Stimulated activated CD8-positive, alpha-beta memory T cell treated with anti-CD3 and anti-CD28 coated beads, Interleukin-4, amount 100 ng/mL, for 4 hours (primary cell): ENCODE measurements at places on chromosomes 1 and 21.

GRCh38 chr21:33035147-33035546 lies 9.4 kb downstream of the OLIG2 start:
- DNase-seq: no peak

DNA sequence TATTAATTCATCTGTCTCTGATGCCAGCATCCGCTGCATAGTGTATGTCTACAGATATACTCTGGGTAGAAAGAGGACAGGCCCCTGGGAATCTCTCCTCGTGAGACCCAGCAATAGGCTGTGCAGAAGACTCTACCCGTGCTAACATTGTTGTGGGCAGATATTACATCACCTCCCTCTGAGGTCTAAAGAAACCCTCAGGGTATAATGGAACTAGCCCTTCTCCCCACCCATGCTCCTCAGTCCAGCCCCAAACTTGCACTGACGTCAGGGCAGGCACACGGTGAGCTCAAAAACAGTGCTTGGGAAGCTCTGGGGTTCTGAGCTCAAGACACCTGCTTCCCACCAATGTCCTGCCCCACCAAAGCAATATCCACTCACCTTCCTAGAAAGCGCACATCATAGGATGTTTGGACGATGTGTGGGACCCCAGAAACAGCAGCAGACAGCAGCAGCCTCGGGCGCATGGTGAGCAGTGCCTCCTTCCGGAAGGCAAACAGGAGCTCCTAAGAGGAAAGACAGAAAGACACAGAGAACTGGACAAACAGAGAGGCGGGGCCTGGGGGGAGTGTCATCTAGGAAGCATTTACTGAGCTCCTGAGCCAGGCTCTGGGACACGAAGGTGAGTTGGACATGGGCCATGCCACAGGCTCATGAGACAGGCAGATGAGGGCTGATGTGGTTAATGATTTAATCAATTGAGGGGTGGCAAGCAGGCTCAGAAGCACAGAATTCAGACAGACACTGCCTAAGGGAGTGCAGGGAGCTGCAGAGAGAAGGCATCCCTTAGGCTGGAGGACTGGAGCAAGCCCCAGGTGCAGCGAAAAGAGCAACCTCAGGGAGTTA lies 4.8 kb downstream of the OVGP1 start:
- DNase-seq: no peak

DNA sequence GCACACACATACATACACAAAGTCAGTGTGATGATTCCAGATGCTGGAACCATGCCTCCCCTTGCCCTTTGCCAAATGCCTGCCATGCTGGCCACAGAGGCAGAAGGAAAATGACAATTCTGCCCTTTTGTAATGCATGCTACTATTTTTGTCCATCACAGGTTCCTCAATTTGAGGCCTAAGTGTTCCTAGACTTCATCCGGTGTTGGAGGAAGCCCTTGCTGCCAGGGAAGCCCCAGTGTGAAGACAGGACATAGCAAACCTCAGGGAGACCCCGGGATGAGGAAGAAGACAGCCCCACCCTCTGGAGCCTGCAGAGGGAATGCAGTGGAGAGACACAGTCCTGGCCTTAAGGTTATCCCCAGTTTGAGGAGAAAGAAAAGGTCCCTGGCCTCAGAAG lies 14.4 kb downstream of the PRR9 start:
- no peak for DNase-seq

DNA sequence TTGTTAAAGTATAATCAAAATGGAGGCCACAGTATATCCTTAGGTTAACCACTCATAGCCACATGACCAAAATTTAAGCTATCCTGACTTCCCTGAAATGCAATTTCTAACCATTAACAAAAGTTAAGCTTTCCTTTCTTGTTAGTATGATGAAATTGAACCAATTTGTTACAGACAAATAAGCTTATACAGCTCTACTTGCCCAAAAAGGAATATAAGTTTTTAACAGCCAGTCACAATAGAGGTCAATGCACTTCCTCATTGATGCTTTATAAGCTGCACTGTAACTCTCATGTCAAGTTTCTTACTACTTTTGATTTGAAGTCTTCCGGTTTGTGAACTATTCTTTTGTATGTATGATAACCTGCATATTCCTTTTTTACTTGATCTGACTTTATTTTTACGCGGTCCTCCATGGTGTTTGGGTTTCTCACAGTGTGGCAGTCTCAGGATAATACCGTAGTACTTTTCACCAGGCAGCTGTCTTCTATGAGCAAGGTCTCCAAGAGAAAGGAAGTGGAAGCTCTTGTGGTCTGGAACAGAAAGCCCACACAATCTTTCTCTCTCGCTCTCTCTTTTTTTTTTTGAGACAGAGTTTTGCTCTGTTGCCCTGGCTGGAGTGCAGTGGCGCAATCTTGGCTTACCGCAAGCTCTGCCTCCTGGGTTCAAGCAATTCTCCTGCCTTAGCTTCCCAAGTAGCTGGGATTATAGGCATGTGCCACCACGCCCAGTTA lies 331.6 kb downstream of the SRGAP2C start:
- no peak for DNase-seq

DNA sequence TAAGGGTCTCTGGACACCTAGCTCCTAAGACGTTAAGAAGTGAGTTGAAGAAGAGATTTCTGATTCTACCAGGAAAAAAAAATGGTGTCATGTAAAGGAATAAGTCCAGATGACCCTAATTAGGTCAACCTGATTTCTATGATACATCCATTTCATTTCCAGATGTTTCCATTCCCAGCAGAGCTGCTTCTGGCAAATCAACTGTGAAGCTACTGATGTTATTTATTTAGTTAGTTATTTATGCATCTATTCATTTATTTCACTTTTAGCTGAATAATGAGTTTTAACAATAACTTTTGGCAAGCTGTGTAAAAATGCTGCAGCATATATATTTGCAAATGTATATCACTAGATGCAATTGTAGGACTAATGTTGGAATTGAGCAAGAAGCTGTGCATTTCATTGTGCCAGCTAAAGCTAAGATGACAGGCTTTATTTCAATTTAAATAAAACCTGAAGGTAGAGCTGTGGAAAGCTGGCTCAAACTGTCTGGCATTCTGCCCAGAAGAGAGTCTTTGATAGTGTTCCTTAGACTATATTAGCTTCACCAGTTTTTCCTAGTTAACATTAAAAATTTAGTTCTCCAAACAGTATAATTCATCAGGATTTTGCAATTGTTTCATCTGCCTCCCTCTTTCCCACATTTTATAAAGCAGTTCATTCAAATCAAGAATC lies 1164.4 kb upstream of the ADGRL4 start:
- DNase-seq: no peak

DNA sequence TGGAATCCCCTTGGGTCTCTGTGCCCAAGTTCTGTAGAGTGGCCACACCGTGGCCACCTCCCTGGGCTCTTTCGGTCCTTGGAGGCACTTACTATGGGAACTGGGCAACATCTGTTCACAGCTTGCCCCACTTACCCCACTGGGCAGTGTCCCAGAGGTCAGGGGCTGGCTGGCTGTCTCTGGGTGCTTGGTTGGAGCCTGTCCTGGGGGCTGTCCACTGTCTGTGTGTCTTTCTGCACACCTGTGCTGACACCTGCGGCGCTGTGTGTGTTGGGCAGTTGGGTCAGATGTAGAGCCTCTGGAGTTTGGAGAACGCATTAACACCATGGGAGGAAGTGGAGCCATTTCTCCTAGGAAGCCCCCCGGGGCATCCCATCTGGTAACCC lies 1.3 kb upstream of the TMEM54 start:
- no peak for DNase-seq

GRCh38 chr1:53093778-53094532 lies 31.9 kb downstream of the PODN start:
- DNase-seq: no peak

- no peak for DNase-seq
These were observed 777 bp downstream of the LRRC41 start for GRCh38 chr1:46302641-46303037.

DNA sequence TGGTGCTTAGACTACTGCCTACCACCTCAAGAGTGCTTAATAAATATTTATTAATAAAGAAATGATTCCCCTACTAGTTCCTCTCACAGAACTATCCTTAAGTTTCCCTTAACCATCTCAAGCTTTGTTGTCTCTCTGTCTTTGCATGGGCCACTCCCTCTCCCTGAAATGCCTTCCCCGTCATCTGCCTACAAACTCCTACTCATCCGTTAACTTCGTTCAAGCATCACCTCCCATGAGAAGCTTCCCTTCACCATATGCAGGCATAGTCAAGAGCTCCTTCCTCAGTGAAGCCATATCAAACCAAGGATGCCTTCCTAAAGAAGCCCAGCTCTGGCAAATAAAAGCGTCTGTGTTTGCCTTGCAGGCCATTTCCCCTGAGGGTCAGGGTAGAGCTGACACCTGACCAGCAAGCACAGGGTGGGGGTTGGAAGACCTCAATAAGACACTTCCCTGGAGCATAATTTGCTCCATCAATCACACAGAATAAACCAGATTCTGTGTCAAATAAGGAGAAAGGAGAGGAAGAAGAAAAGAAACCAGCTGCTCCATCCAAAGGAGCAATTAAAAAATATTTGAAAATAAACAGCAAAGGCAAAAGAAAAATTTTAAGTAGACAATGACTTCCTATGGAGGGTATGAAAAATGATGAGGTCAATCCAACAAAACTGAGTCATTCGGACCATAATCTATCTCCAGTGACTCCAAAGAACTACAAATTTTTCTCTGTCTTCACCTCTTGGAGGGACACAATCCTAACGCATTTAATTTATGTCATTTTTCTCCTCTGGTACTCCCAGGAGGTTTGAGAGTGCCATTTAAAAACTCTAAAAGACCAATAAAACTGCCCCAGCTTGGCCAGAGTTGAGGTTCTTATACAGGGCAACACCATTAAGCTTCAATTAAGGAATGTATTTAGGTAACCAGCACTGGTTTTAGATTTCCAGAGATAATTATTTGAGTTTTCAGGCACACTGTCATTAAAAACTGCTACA lies 303.6 kb downstream of the KCNH1 start:
- DNase-seq: no peak

GRCh38 chr1:221437171-221437570 lies 304.7 kb downstream of the DUSP10 start:
- DNase-seq: no peak

- DNase-seq: no peak
These were observed 131.9 kb upstream of the KCNJ6 start for GRCh38 chr21:38048167-38048566.

DNA sequence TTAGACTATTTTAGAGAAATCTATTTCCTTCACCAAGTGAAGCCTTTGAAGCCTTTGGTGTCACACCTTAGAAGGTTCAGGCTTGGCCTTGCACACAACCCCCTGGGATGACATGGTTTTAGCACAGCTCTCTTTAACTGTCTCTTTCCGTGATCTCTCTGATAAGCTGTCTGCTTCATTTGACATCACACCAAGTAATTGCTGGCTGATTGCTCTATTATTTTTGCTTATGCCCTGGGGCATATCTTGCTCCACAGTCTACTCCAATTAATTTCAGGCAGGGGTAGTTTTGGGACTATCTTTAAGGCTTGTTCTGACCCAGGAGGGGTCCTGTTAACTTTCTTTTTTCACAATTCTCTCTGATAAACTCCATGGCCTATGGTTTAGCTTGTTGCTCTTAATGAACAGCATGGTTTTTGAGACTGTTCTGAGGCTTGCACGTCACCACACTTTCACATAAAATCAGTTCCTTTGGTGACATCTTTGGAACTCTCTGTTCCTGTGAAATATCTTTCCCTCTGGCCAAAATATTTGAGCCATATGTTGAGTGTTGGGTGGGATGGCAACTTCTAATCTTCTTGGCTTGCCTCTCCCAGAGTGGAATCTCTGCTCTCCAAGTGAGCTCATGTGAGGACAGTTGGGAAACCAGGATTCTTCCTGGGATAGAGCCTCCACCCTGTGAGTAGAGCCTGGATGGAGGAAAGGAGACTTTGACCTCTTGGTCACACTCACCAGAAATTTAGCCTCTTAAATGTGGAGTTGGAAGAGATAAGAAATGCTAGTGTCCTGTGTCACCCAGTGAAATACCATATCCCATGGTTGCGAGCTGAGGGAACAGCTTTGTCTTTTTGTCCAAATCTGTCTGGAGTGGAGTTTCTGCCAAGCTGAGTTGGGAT lies 63.6 kb downstream of the MAP3K21 start:
- DNase-seq: no peak

DNA sequence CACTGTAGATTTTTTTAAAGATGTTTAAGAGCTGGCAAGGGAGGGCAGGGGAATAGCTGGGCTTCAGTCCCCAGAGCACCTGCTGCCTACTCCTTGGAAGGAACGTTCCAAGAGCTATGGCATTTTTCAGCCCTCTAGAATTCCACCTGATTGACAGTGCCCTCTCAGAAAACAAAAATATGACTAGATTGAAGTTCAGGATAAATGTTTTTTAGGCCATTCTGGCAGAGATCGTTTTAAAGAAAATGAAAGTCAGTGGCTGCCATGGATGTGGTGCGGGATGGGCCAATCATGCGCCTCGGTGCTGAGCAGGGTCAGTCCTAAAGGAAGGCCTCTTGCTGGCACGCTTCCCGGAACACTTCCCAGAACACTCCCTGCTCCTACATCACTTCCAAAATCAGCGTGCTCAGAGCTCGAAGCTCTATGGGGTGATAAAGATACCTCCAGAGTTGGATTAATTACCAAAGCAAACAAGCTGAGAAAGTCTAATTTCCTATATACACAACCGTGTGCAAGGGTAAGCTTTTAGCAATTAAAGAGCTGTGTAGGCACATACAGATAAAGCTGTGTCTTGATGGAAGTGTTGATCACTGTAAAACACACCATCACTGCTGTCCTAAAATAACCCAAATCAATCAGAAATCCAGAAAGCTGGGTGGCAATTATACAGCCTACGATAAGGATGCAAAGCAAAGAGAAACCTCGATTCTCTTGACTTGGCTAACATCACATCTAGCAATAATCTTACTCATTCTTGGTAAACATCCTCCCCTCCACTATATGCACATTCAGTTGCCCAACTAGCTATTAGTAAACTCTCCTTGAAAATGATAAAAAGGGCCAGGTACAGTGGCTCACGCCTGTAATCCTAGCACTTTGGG lies 34.6 kb downstream of the TGFBR3 start:
- DNase-seq: no peak

- no peak for DNase-seq
These were observed 149.4 kb downstream of the ELAVL4 start for GRCh38 chr1:50257940-50258685.

GRCh38 chr1:17313530-17314309 lies 5.7 kb downstream of the PADI4 start:
- DNase-seq: no peak

DNA sequence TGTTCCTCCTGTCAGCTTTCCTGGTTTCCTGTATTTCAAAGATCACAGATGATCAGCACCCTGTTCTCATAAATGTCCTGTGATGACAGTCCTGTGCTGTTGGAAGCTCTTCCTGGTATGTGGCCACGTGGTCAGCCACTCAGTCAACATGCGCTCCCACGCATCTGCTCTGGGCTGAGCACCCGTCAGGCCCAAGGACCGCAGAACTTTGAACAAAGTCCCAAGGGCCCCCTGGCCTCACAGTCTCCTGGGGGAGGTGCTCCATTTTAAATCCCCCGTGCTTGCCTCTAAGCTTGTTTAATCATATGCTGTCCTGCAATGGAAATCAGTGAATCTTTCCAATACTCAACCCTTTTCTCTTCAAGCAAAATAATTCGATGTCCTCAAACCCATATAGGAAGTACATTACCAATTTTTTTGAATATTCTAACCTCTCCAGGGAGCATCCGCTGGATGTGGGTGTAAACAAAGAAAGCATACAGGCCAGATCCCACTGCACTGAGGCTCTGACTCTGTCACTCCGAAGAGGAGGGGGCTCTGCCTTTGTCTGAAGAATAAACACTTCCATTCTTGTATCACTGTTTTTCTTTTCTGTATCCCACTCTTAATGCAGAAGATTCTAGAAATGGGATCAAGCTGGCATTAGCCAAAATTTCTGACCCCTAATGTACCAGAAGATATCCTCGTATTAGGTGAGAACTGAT lies 250.3 kb downstream of the SDCCAG8 start:
- DNase-seq: no peak
